ENCODE measurements at places on chromosomes 3 and 15.
A peak's percentile ranks its signal among the peaks of the same experiment; 100 is the strongest.

- DNase-seq: peak; percentile 55
These were observed 435.2 kb upstream of the NAALADL2 start for GRCh38 chr3:174423936-174424335.

- DNase-seq: no peak
These were observed 274.8 kb downstream of the BBX start for GRCh38 chr3:107797586-107797985.

DNA sequence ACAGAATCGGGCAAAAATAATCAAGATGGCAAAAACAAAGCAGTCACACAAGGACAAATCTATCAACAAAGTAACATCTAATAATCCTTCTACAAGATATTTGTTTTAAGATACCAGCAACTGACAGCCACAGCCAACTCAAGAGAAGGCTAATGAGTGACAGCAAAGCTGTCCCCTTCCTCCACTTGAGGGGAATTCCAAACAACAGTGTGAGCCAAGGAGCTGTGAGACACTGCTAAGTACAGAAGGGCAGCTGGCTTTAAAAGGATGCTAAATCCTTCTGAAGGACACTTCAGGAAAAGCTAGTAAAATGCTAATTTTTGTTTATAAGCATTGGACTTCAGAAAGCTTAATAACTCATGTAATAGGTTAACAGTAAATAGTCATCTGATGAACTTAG is 120.3 kb upstream of the GOLGA8J start:
- no peak for DNase-seq

- no peak for DNase-seq
These were observed 271.4 kb downstream of the THSD4 start for GRCh38 chr15:71386448-71387236.

DNA sequence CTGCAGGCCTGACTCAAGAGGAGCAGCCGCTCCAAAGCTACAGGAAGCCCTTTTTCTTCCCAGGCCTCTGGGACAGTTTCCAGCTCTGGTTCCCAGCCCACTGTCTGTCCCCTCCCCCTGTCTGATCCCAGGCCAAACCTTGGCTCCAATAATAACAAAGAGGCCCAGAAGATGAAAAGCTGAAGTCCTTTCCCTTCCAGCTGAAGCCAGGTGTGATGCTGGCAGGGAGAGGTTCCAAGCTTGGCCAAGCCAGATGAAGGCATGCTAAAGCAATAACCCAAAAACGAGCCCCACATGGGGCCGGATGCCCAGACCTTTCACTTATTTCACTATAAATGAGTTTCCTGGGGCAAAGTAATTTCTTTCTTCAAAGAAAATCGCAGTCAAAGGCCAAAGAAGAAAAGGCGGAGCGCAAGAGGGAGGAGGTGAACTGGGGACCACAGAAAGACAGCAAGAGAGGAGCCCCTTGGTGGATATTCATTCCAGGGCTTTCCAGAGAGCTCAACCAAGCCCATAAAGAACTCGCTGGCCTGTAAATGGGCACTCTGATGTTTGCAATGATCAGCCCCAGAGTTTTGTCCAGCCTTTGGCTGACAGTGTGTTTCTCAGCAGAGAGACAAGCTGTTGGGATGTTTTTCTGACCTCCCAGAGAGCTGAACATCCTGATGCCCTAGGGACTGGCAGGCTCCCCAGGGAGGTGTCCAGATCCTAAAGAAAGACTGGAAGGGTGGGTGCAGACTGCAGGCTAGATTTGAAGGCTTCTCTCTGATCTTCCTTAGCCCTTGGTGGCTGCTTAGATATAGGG is 157.6 kb downstream of the UACA start:
- no peak for DNase-seq

GRCh38 chr15:31098953-31099740 is 2.4 kb downstream of the TRPM1 start:
- DNase-seq: no peak

DNA sequence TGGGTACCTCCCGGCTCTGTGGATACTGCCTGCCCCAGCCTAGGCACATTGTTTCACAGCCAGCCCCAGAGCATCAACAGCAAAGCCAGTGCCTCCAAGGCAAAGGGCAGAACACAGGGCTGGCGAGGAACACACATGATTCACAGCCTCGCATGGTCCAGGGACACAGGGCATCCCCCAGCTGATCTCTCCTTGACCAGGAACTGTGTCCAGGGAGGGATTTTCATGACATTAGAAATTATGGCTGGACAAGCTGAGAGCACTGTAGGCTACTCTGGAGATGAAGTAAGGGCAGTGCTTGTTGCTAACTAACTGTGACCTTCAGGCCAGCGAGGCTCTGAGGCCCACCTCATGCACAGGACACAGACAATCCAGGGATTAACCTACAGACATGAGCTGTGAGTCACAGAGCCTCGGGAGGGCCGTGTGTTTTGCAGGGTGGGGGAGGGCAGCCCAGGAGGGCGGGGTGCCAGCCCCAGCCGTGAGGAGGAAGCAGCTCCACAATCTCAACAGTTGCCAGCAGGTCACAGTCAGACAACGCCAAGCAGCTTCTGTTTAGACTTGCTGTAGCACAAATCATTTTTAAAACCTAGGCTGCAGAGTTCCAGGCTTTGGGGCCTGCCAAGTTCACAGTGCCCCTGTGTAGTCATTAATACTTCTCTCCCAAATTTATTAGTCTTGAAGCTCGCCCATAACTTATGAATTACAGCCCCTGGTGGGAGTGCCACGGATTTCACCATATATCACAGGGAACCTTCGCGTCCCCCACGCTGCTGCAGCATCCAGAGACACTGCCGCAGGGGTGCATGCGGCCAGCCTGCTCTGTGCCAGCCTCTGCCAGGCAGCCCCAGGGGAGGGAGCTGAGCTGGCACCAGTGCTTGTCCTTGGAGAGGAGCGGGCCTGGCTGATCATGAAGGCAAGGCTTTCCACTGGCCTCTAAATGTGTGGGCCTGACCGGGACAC is 114.7 kb downstream of the ETFA start:
- no peak for DNase-seq

- no peak for DNase-seq
These were observed 34.0 kb downstream of the MINDY4B start for GRCh38 chr3:150871192-150871591.

GRCh38 chr15:34353627-34354026 is 10.5 kb downstream of the NUTM1 start:
- no peak for DNase-seq

GRCh38 chr3:62372621-62373041 is 719 bp downstream of the FEZF2 start:
- DNase-seq: no peak

GRCh38 chr15:63634154-63634553 is 37.0 kb downstream of the FBXL22 start:
- no peak for DNase-seq

Data from foreskin melanocyte (primary cell).